ENCODE measurements at places on chromosomes 16 and 17. TPM values are rescaled to one million over a fixed set of nuclear protein-coding genes. Genes with fewer than 3 reads are reported as not detected.

DNA sequence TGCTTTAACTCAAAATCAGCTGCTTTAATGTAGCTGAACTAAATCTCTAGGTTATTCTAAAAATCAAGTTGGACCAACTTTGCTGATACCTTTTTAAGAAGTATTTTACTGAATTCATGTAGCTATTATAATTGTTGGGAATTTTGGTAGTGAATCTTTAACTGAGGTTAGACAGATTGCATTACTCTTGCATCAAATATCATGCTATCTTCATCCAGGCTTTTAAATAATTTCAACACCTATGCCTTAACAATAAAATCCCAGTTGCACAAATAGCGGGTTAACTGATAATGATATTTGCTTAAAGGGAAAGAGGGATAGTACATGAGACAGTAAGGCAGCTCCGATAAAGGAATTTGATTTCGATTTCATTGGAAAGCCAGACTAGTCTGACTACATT, 241.3 kb upstream of the TBX2 start:
- DNase-seq, result no peak

GRCh38 chr16:53664724-53665345, 38.8 kb downstream of the RPGRIP1L start:
- peak; percentile 61 for DNase-seq

The FBXL19 gene
- 25.1 TPM for total RNA-seq

DNA sequence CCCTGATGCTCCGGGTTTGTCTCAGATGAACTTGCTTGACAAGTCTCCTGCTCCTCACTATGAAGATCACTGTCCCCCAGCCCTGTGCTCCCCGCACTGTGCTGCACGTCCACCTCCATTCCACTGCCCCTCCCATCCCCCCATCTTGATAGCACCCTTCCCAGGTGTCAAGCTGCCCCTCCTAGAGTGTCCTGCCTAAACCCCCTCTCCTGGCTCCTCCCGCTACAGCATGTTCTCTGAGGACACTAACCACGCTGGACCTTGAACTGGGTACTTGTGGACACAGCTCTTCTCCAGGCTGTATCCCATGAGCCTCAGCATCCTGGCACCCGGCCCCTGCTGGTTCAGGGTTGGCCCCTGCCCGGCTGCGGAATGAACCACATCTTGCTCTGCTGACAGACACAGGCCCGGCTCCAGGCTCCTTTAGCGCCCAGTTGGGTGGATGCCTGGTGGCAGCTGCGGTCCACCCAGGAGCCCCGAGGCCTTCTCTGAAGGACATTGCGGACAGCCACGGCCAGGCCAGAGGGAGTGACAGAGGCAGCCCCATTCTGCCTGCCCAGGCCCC, 18.5 kb downstream of the DEXI start:
- no peak for DNase-seq

DNA sequence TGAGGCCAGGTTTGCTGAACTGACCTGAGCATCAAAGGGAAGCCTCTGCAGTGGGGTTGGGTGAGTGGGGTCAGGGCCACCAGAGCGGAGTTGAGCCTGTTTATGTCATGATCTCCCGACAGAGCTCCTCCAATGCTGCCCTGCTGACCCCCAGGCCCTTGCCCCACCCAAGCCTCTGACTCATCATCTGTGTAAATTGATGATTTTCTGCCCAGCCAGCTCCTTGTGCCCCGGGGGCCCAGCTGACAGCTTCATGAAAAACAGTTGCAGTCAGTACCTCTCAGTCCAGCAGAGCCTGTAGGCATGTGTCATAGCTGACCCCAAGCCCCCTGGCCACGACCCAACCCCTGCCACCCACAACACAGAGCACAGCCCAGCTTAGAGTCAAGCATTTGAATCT, 134.9 kb downstream of the CCT6B start:
- no peak for DNase-seq

GRCh38 chr16:15958703-15959348, 9.4 kb downstream of the ABCC1 start:
- no peak for DNase-seq

The CCL1 gene
- total RNA-seq, result not detected

- DNase-seq, result no peak
Observed at GRCh38 chr17:69466451-69466850, 52.0 kb downstream of the MAP2K6 start.

DNA sequence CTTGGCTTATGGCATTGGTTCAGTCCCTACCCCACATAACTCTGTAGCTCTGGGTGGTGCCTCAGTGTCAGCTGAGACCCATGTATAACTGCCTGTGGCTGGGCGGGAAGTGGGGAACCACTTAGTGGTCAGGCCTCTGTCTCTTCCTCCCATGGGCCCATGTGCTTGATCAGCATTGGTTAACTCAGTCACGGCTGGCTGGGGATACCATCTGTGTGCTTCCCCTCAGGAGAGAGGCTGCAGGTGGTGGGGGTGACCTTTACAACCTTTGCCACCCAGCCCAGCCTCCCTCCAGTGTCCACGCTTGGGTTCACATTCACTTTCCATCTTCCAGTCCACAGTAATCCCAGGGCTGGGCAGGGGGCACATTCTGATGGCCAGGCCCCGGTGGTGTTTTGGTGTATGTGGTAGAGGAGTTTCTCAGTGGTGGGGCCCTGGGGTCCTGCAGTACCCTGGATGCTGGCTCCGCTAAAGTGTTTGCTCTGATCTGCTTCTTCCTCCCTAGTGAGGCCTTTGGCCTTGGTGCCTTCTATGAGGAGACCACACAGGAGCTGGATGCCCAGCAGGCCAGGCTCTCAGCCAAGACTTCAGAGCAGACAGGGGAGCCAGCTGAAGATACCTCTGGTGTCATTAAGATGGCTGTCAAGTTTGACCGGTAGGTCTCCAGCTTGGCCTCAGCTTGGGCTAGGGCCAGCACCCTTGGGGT, 10.2 kb upstream of the NFATC3 start:
- no peak for DNase-seq

DNA sequence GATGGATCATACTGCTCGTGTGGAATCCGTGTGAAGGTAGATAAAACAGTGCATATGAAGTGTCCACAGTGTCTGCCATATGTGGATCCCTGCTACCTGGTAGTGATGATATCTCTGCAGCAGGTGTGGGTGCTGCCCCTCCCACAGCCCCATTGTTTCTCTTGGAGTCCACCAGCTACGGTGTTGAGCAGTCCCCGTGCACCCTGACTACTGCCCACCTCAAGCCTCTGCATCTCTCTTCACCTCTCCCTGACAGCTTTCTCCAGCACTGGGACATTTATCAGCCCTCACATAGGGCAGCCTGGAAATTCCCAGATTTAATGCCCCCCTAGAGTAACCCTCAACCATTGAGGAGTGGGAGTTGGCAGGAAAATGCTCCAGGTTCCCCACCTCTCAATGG, 244.7 kb downstream of the IRF8 start:
- no peak for DNase-seq

The FBXL16 gene
- total RNA-seq, result 29.3 TPM

- DNase-seq, result no peak
Observed at GRCh38 chr17:7133424-7133823, 18.8 kb upstream of the ASGR2 start.

GRCh38 chr16:54946909-54947308, 16.2 kb downstream of the IRX5 start:
- no peak for DNase-seq

DNA sequence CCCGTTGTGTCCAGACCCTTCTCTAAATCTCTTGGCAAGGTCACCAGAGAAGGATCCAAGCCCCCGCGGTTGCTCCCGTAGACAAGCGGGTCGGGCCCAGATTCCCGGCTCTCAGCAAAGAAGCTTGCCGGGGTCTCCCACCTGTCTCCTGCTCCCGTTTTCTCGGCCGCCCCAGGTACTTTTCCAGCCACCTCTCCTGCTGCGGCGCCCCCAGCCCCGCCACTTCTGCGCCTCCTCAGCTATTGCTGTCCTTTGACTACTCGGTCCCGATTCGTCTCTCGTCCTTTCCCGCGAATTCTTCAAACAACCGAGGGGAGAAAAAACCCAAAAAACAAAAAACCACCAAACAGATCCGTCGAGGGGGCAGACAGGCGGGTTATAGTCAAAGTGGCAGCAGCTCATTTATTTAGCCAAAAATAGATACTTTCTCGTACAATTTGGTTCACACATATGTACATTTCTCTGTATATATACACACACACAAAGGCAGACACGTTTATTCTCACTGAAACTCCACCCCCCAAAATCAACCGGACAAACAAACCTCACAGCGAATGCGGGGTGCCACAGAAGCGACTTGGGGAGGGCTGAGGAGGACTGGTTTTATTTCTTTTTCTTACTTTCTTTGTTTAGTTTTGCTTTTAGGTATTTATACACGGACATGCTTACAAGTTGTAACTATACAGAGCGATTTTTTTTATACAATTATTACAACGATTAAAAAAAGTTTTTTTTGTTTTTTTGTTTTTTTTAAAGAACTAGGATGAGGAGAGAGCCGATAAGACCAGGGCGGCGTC, 3.5 kb downstream of the IRX3 start:
- no peak for DNase-seq

DNA sequence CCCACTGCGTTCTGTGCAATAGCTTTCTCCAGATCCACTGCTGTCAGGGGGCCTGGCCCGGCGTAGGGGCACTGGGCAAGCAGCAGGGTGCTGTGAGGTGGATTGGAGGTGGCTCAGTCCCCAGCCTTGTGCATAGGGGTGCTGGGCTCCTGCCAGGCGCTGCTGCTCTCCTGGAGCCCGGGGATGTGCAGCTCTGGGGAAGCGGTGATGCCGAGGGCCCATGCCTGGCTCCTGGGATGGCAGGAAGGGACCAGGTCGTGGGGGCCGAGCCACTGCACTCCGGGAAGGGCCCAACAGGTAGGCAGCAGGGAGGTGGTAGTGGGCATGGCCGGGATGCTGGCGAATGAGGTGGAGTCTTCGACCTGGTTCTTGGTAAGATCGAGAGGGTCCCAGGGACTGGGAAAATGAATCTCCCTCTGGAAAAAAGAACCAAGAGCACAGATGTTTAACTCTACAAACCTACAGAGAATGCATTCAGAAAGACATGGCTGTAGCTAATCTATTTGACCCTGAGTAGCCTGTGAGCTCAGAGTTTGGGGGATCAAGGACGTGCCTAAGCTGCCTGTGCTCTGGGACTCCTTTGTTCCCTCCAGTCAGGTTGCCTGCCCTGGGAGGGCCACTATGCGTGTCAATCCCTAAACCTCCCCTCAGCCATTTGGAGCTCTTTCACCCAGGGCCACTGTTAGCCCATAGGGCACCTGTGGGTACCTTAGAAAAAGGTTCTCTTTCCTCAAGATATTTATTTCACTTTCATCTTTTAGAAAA, 6.6 kb upstream of the SUPT4H1 start:
- DNase-seq, result no peak

The C17orf75 gene
- total RNA-seq, result 11.9 TPM

- no peak for DNase-seq
Observed at GRCh38 chr16:60073376-60073775, 1339.3 kb upstream of the GOT2 start.

DNA sequence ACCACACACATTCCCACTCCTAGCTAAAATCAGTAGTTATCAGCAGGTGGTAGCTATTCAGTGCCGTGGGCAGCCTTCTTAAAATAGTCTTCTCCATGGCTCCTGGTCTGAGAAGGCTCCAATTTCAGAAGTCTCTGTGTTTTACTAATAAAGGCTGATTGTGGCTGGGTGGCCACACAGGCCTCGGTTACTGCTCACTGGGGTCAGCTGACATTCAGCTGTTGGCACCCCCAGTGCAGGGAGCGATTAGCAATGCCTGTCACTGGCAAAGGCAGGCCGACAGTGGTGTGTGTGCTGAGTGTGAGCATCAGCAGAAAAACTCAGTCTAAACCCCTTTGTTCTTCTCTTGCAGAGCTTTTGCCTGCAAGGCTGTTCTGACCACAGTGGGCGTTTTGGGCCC, 16.6 kb upstream of the DBNDD1 start:
- no peak for DNase-seq

The KDM6B gene
- total RNA-seq, result 17.0 TPM

The NLRC3 gene
- 0.36 TPM for total RNA-seq

DNA sequence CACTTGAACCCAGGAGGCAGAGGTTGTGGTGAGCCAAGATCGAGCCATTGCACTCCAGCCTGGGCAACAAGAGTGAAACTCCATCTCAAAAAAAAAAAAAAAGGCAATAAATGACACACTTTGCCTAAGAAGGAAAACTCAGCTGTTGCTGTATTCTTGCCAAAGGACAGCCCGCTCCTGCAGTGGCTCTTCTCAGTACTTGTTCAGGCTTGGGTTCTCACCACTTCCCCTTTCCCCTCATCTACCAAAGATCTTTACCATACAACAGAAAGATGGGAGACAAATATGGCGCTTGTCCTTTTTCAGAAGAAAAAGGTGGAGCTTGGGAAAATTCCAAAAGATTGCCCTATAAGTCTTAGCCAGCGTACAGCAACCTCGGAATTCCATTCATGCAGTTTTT, 58.5 kb downstream of the MYH13 start:
- no peak for DNase-seq

The PYY gene
- total RNA-seq, result not detected

The SPEM2 gene
- not detected for total RNA-seq

DNA sequence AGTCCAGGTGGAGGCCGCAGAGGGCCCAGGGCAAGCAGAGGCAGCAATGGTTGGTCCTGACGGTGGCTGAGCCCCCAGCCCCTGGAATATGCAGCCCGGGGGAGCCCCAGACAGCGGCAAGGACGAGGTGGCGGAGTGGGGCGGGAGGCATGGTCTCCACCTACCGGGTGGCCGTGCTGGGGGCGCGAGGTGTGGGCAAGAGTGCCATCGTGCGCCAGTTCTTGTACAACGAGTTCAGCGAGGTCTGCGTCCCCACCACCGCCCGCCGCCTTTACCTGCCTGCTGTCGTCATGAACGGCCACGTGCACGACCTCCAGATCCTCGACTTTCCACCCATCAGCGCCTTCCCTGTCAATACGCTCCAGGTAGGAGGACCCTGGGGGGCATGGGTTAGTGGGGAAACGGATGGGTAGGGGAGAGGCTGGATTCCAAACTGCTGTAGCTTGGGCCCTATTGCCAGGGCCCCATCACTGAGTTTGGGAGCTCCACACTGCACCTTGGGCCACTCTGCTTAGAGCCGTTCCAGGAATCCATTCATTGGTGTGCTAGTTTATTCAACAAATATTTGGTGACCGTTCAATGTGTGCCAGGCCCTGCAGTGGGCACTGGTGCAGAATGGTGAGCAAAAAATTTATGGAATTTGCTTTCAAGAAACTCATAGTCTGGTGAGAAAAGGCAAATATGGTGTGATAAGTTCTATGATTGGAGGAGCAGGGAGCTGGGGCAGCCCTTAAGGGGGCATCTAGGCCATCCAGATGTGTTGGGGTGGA, 3.8 kb downstream of the RASL10B start:
- peak; percentile 85 for DNase-seq

DNA sequence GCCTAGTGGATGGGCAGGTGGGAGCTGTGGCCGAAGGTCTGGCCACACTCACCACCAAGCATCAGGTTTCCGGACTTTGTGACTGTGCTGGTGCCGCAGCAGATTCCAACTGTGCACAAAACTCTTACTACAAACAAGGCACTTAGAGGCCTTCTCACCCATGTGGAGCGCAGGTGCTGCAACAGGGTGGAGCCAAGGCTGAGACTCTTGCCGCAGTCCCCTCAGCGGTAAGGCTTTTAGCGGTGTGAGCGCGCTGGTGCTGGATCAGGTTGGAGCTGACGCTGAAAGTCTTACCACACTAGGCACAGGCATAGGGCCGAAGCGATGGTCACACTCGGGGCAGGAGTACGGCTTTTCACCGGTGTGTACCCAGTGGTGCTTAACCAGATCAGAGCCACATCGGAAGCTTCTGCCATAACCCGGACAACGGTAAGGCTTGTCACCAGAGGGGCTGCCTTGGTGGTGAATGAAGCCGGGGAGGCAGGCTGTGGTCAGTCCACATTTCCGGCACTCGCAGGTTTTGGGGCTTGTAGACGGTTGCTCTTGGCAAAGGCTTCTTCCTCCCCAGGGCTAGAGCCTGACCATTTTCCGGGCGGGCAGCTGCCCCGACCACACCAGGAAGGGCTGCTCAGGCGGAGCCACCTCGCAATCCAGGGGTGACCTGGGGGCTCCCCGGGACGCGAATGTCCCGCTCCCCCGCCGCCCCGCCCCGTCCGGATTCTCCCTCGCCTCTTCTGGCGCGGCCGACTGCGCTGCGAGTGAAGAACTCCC, 1.0 kb upstream of the ARMC5 start:
- peak; percentile 92 for DNase-seq
